ENCODE measurements at places on chromosomes 4 and X.

DNA sequence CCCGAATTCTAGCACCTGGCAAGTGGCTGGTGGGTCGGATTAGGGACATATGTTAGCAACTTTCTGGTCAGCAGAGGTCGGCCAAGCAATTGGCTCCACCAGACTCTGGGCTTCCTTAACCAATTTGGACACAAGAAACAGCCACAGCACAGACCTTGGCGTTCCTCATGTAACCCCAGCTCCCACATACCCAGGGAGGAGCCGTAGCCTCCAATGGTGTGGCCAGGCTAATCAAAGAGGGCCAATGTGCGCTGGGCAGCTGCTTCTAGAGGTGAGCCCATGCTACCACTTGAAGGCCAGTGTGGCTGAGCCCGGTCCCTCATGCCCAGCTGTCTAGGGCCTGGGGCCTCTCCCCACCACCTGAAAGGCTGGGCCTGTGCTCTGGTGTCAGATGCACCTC lies 82.5 kb upstream of the MSX1 start:
- no peaks in the 10 kb centered on the region for H3K36me3 ChIP-seq
- DNase-seq, result no peak
- H3K4me1 ChIP-seq, result no peaks in the 10 kb centered on the region
- H3K4me3 ChIP-seq, result no peak overlapping the region
- no peak overlapping the region for H3K27ac ChIP-seq
- H3K27me3 ChIP-seq, result no peaks in the 10 kb centered on the region

- no peak overlapping the region for H3K4me3 ChIP-seq
- H3K27ac ChIP-seq, result no peak overlapping the region
- no peaks in the 10 kb centered on the region for H3K27me3 ChIP-seq
Measured at GRCh38 chr4:33940281-33940680, 2304.0 kb downstream of the ARAP2 start.

DNA sequence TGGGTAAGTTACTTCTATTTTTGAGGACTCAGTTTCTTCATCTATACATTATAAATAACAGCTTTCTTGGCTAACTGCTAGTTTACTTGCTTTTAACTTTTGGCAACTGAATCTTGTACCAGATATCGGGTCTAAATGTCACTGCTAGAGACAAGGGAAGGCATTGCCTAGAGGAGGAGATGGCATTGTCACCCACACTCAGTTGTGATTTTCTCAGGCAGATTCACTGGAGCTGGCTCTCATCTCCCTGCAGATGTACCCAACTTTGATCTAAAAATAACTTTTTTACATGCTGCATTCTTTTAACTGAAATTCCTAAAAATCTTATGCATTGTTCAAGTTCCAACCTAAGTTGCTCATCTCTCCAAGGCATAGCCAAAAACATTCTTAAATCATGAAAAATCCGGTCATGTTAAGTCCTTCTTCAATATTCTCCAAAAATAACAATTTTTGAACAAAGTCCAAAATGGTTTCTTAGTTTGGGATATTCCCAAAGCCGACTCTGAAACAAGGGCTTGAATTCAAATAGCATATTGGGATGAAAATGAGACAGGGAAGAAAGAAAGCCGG lies 469.0 kb upstream of the BOD1L1 start:
- H3K27ac ChIP-seq, result no peak overlapping the region
- no peaks in the 10 kb centered on the region for H3K27me3 ChIP-seq
- H3K4me1 ChIP-seq, result no peaks in the 10 kb centered on the region
- H3K36me3 ChIP-seq, result no peaks in the 10 kb centered on the region
- no peak overlapping the region for H3K4me3 ChIP-seq
- DNase-seq, result no peak

DNA sequence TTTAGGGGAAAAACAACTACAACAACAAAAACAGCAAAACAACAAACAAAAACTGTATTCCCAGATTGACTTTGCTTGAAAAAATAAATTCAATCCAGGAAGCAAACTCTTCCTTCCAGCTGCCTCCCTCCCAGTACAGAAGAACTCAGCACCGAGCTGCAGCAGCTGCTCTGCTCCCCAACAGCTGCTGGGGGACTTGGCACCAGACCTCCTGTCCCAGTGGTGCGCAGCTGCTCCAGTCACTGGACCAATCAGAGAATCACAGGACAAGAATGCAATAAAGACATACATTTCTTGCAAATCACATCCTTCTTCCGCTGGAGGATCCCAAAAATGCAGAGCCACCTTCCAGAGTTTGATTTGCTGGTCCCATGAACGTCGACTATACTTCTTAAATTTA lies 11.8 kb upstream of the FAM53A start:
- no peaks in the 10 kb centered on the region for H3K27me3 ChIP-seq
- H3K36me3 ChIP-seq, result peaks cover 61% of the 10 kb centered on the region
- DNase-seq, result no peak
- no peaks in the 10 kb centered on the region for H3K4me1 ChIP-seq

- H3K27ac ChIP-seq, result no peak overlapping the region
- H3K36me3 ChIP-seq, result no peaks in the 10 kb centered on the region
- no peaks in the 10 kb centered on the region for H3K4me1 ChIP-seq
- no peak overlapping the region for H3K4me3 ChIP-seq
Measured at GRCh38 chrX:8783097-8783713, 18.0 kb downstream of the FAM9A start.

Data from SJSA1 (cell line).